Stimulated activated CD4-positive, alpha-beta T cell treated with anti-CD3 and anti-CD28 coated beads, Interleukin-4, amount 100 ng/mL, for 4 hours (primary cell): ENCODE measurements at places on chromosomes 1 and 21.
A peak's percentile ranks its signal among the peaks of the same experiment; 100 is the strongest.

GRCh38 chr1:93591676-93592550 is 89.7 kb downstream of the BCAR3 start:
- no peak for DNase-seq

- DNase-seq: no peak
Observed at GRCh38 chr1:231201979-231202633, 38.9 kb upstream of the GNPAT start.

DNA sequence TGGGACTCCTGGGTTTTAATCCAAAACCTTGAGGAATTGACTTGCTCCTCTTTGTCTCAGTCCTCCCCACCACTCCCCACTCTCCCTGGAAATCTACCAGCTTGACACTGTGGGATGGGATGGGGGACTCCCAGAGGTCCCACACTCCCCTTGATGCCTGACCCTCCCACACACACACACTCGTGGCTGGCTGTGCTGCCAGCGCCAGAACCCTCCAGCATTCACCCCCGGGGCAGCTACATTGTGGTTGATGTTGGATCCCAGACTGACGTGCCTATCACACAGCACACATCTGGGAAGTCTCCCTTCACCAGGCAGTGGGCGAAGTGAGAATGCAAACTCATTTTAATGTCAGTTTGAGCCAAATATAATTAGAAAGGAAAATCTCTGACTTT is 10.0 kb downstream of the KIRREL1 start:
- no peak for DNase-seq

- DNase-seq: no peak
Observed at GRCh38 chr1:50060279-50060678, 36.5 kb upstream of the AGBL4 start.

- DNase-seq: no peak
Observed at GRCh38 chr1:227776331-227776771, 39.1 kb upstream of the PRSS38 start.

GRCh38 chr1:221315330-221315729 is 426.6 kb downstream of the DUSP10 start:
- DNase-seq: no peak

- DNase-seq: no peak
Observed at GRCh38 chr1:46487818-46488218, 1.8 kb upstream of the DMBX1 start.

- DNase-seq: no peak
Observed at GRCh38 chr21:37587203-37587602, 220.6 kb downstream of the DYRK1A start.

DNA sequence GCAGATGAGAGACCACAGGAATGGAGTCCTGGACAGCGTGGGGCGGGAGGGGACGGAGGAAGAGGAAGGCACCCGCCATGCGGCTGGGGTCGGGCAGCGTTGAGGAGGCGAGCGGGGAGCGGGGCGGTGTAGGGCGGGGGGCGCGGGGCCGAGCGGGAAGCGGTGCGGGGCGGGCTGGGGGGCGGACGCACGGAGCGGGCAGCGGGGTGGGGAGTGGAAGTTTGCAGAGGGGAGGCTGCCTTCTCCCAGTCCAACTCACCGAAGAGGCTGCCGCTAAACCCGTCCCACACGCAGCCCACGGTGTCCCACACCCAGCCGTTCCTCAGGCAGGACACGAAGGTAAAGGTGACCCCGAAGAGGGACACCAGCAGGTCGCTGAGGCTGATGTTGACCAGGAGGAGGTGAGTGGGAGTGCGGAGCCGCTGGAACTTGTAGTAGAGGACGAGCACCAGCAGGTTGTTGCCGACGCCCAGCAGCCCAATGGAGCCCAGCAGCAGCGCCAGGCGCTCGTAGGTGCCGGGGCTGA is 483 bp downstream of the CHML start:
- peak; percentile 29 for DNase-seq

DNA sequence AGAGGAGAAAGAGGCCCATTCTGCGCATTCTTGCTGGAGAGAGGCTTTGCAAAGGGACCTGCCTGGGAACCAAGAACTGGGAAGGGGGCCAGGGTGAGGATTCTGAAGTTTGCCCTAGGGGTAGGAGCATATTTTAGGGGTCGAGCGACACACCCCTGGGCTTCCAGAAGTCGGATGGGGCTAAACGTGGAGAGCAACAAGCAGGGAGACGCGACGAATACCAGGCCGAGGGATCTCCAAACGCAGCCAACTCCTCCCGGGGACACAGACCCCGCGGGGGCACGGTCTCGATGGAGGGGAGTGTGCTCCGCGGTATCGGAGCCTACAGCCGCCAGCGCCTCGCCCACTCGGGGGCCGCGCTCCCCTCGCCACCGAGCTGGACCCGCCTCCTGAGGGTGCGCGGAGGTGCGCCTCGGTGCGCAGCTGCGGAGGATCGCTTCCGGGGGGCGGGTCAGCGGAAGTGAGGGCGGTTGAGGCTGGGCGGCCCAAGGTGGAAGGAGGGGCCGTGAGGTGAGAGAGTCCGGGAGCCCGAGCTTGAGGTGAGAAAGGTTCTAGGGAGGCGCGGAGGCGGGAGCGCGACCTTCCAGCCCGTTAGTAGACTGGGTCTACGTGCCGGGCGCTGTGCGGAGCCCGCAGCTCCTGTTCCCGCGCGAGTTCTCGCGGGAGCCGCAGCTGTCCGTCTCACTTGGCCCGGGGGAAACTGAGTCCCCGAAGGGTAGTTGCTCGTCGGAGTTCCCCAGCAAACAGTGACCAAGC is at the start of gene MTFR1L:
Gene MTFR1L, plus strand, starts transcription at position 464 of the 756 bp plus-strand sequence. CDS start 3,151 bp downstream, outside the sequence.
- peak; percentile 93 for DNase-seq

DNA sequence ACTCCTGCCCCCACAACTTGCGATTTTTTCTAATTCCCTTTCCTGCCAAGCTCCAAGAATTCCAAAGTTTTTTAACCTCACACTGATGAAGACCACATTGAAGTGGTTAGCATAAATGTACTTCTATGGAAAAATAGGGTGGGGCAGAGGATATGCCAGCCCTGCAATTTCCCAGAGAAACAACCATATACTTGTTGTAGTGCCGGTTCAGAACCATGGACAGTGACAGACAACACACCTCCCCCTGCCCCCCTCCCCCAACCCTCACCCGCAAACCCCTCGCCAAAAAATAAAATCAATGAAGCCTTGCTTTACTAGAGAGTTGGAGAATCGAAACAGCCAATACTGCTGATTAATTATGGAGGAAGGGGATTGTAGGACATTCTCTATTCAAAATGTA is 109.5 kb upstream of the GRIK3 start:
- no peak for DNase-seq

GRCh38 chr1:182217967-182218366 is 156.5 kb upstream of the ZNF648 start:
- no peak for DNase-seq

GRCh38 chr1:57674801-57675200 is 250.9 kb upstream of the DAB1 start:
- DNase-seq: no peak

- DNase-seq: no peak
Observed at GRCh38 chr1:33370827-33371226, 49.9 kb upstream of the A3GALT2 start.

GRCh38 chr1:110875216-110875731 is 2.3 kb downstream of the CD53 start:
- peak; percentile 47 for DNase-seq

DNA sequence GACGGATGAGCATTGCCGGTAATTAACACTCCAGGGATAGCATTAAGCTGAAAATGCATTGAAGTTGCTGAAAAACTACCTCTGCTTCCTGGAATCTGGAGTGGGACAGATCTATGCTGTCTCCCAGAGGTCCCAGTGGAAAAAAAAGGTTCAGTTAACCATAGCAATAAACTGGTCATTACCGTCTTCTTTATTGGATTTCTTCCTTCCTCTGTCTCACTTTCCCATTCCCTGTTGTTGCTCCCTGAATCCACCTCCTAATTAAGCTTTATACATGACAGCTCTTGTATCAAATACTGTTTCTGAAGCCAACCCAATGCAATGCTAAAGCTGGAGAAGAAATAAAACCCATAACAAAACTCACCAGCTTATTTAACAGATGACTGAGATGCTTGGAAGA is 1805.9 kb downstream of the NCAM2 start:
- no peak for DNase-seq

GRCh38 chr1:58815686-58816071 is 31.8 kb upstream of the JUN start:
- no peak for DNase-seq

GRCh38 chr1:26291433-26291832 is 11.5 kb downstream of the SH3BGRL3 start:
- DNase-seq: no peak

DNA sequence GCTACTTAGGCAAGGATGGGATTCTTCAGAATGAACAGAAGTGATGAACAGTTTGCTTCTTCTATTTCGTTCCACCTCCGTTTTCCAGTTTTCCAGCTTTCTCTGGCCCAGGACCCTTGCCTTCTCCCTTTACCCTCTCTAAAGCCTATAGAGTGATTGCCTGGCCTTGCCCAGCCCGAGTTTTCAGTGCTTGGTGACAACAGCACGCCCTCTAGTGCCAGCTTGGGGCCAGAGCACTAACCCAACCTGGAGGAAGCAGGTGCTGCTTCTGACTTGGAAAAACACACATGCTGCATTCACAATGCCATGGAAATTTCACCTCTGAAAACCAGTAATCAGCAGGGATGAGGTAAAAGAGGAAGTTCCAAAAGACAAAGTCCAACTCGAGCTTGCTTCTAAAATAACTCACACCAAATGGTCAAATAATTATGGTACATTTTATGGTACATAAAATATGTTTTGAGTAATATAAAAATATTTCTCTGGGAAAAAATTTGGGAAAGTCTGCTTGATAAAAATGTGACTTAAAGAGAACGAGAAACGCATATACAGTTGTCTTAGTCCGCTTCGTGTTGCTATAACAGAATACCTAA is 26.1 kb downstream of the UBE2T start:
- DNase-seq: peak; percentile 62

DNA sequence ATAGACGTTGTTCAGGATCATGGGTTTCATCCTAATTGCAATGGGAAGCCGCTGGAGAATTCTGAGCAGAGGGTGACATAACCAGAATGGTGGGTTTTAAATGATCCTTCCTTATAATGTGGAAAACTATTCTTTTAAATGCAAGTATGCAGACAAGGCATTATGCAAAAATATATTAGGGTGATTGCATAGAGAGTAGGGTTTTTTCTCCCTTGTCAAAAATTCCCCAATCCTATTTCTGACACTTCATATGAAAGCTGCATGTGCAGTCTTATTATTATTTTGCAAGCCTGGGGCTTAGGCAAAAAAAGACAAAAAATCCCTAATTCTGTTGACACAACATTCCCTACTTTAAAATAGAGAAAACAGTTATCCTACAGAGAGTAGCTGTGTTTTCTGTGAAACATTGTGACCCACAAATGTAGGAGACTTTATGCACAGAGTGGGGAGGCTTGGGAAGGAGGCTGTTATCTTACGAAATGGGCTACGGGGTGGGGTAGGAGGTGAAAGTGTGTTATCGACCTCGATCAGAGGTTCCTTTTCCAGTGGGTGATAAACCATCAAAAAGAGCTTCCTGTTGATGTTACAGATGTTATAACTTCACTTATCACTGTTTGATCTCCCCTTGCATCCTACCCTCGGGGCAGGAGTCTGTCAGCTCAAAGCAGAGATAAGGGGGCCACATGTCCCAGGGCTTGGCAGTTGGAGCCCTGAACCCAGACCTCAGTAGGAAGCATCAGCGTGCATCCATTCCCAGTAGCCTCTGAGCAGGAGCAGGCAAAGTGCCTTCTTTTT is 27.2 kb downstream of the RHEX start:
- no peak for DNase-seq

DNA sequence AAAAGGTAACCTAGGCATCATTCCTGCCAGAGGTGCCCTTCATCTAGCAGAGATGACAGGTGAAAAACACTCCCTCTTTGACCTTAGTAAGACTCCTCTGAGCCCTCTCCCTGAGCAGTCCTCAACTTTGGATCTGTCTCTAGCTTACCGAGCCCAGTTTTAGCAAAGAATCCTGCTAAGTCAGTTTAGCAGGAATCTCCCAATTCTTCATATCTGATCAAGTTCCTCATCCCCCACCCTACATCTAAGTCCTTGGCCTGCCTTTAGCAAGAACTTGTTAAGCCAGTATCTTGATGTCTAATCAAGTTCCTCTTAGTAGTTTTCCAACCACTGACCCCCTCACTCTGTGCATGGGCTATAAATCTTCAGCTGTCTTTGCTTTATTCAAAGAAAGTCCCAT is 235.6 kb downstream of the OMA1 start:
- DNase-seq: no peak

DNA sequence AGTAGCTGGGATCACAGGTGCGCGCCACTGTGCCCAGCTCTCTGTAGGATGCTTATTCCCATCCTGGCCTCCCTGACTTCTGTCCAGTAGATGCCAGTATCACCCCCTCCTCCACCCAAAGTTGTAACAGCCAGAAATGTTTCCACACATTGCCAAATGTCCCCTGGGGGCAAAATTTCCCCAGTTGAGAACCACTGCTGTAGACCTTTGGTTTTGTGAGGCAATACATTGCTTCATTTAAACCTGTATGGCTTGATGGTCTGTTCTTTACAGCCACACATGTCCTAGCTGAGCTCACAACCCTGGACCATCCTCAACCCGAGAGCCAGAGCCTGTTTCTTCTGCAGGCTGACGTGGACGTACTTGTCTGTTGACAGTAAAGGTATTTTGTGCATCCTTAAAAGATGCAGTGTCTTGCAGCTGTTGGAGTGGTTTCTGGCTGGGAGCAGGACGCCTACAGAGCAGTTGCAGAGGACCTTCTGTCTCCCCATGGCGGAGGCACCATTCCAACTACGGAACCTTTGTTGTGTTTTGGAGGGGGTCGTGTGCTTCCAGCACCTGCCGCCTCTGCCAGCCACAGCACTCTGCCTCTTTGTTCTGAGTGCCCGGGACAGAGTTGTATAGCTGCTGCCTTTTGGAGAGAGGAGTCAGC is 26.6 kb downstream of the DOP1B start:
- DNase-seq: no peak

GRCh38 chr1:96185181-96185580 is 536.4 kb upstream of the PTBP2 start:
- DNase-seq: no peak

DNA sequence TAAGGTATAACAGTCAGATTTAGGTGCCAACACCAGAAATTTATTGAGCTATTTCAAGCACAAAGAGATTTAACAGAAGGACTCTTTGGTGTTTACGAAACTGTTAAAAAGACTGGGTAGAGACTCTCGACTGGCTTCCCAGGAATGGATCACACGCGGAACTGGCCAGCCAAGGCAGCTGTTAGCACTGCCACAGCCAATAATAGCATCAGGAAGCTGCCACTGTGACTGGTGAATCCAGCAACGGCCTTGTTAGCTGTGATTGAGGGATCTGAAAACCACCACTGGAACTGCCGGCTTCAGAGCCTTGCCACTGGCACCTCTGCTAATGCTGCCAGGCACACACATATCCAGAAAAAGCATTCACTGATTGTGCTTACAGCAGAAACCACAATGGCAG is 10.6 kb upstream of the SIM2 start:
- DNase-seq: no peak

GRCh38 chr1:111208921-111209320 is 8.5 kb upstream of the DENND2D start:
- no peak for DNase-seq

GRCh38 chr21:42079008-42079938 is 8.2 kb downstream of the UMODL1 start:
- DNase-seq: no peak

GRCh38 chr1:95321531-95321930 is 87.5 kb downstream of the RWDD3 start:
- DNase-seq: no peak
